Left lung (tissue), 14 donors: ENCODE measurements at places on chromosomes 2 and 18. TPM values are rescaled to one million over a fixed set of nuclear protein-coding genes. Genes with fewer than 3 reads are reported as not detected.

DNA sequence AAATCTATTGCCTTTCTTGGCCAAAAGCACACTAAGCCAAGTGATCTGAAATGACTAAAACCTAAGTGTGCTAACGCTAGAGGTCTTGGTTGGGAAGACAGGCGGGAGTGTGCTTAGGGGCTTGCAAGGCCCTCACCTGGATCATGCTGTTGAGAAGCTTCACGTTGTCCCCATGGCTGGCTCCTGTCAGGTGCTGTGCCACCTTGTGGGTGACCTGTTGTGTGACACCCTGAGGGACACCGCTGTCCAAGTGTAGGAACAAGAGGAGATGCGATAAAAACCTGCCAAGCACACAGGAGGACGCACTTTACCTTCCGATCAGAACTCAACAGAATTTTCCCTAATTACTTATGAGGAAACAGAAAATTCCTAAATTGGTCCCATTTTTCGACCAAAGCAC, 50.8 kb downstream of the EPG5 start:
- no peak for DNase-seq

DNA sequence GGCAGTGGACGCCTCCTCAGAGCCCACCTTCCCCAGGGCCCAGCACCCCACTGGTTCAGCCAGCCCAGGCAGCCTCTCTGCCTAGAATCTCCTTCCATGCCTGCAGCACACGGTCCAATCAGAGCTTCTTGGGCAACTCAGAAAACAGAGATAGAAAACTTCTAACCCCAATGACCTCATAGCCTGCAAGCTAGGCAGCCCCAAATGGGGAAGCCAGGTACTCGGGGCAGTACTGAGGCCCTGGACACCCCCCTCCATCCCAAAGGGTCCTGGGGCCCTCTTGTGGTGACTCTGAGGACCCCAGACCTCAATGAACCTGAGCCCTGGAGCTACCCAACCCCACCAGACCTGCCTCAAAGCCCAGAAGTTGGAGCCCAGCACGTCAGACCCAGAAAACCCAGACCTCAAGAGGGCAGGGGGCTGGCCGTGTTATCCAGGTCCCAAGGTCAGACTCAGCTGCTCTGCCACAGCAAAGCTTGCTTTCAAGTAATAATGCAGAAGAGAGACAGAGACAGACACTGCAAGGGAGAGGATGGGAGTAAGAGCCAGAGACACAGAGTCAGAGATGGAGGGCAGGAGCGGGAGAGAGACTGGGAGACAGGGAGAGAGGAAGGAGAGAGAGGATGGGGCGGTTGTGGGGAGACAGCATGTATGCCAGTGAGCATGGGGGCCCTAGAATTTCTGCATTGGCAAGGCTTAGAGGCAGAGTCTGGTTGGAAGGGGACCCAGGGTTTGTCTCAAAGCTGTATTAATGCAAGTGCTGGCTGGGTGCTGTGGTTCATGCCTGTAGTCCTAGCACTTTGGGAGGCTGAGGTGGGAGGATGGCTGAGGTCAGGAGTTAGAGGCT, 28.2 kb downstream of the SERTAD2 start:
- no peak for DNase-seq

DNA sequence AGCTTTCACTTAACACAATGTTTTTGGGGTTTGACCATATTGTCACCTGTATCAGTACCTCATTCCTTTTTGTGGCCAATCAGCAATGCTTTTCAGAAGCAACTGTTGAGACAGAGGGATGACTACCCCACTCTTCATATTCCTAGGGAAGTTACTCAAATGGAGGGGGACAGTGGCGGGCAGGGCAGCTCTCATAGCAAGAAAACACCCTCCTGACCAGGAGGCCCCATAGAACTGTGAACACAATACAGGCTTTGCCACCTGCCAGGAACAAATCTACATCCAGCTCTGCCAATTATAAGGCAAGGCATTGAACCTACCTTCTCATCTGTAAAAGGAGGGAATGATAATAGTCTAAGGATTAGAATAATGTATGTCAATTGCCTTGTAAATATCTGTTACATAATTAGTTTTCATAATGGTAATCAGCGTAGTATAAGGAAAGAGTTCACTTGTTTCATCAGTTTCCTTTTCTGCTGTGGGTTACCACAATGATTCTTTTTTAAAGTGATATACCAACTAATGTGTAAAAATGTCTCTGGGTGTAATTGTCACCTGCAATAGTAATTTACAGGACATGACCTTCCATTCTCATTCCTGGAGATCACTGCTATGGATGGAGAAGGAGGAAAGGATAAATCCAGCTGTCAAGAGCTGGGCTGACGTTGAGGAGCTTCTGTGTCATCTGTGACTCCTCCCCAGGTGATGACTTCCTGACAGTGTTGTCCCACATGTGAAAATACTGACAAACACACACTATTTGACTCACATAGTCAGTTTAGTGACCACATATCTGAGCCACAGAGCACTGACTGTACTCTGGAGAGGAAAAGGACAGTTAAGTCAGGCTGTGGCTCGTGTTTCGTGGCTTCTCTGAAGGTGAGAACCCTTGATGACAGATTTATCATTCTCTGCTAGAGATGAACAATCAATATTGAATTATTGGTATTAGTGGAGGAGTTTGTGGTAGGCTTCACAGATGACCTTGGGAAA, 13.5 kb downstream of the ALPK2 start:
- no peak for DNase-seq

DNA sequence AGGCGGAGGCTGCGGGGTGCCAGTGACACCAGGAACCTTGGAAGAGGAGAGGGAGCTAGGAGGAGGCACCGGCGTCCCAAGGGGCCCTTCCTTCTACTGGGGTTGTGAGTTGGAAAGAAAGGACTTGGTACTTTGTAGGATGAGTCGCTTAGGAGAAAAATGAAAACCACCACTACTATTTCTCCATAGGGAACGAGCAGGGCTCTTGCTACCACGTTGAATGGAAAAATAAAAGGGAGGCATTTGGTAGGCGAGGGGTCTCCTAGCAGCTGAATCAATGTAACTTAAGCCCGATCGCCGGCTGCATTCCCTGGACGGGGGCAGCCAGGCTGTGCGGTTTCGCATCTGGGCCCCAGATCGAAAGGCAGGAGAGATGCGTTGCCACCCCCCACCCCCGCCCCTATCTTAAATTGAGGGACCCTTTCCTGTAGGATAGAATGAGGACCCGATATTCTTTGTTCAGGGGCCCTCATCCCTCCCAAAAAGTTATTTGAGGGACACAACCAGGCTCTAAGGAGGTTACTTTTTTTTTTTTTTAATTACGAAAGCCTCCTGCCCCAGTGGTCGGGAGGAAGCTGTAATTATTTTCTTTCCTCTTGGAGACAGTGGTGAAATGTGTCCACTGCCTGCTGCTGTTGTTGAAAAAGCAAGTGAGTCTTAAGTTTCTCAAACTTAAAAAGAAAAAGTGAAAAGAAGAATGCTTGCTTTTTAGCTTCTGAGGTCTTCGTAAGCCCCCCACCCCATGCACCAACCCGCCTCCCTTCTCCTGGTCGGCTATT, 1.3 kb downstream of the IGFBP2 start:
- no peak for DNase-seq

GRCh38 chr18:54776282-54776977, 51.8 kb upstream of the RAB27B start:
- no peak for DNase-seq

GRCh38 chr2:95346231-95346737, 49.1 kb downstream of the KCNIP3 start:
- DNase-seq = peak; percentile 49

- DNase-seq = no peak
Observed at GRCh38 chr18:49847524-49847923, 34.2 kb upstream of the ACAA2 start.

GRCh38 chr18:6629635-6630140, 99.8 kb upstream of the ARHGAP28 start:
- DNase-seq = no peak

DNA sequence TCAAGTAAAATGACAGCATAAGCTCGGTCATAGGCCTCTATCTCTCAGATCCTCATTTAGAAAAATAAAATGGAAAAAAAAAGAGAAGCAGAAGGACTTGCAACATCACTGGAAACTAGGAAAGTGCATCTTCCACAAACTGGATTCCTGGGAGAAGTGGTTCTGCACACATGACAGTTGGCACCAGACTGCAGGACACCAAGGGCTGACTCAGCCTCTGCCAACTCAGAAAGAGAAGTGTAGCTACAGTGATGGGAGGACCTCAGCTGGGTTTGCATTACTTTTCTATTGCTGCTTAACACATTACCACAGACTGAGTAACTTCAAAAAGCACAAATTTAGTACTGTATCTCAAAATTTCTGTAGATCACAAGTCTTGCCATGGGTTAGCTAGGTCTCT, 409.5 kb upstream of the GCFC2 start:
- no peak for DNase-seq

DNA sequence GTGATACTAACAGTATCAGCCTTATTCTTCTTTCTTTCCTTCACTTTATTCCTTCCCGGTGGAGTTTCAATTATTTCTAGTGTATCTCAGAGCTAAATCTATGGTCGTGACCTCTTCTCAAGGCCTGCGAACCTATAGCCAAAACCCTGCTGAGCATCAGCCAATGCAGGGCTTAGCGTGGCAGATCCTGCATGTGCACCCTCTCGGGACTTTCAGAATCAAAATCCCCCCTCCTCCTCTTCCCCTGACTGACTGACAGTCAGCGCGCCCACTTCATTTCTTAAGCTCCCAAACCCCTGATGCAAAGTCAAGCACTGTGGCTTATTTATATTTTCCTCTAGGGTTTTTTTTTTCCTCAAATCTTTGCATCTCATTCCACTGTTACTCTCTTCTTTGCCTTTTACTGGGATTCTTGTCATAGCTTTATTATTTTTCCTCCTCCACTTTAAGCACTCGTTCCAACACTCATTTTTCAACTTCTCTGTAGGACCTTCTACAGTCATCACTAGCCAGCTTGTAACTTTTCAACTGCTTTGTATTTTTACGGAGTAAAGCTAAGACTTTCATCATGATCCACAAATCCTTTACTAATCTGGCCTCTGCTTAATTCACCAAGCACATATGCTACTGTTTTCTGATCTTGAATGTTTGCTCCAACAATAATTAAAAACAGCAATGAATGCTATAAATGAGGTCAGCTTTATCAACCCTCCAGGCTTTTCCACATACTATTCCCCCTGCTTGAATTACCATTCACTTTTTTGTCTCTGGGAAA, 896.5 kb upstream of the PIK3C3 start:
- DNase-seq = no peak

- DNase-seq = no peak
Observed at GRCh38 chr2:127283275-127283674, 10.7 kb downstream of the ERCC3 start.

DNA sequence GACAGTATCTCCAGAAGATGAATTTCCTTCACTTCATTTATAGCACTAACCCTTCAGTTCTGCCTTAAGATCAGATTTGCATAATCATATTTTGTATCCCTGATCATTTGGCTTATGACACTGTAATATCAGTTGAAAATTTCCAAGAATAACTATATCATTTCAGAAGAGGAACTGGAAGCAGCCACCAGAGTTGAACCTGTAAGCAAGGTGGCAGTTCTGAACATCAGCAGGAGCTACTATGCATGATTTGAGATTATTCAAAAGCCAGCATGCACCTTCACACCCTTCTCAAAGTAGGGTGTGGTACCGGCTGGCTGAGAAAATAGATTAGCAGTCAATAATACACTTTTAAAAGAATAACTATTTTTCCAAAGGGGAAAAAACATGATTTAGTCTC, 328.2 kb downstream of the DLGAP1 start:
- DNase-seq = no peak

- no peak for DNase-seq
Observed at GRCh38 chr18:25614168-25614567, 262.2 kb upstream of the ZNF521 start.

GRCh38 chr2:65655000-65655399, 222.6 kb upstream of the SPRED2 start:
- no peak for DNase-seq

- no peak for DNase-seq
Observed at GRCh38 chr2:157107877-157108276, 149.6 kb upstream of the GALNT5 start.

- no peak for DNase-seq
Observed at GRCh38 chr2:102110596-102111334, 31.8 kb upstream of the IL1R1 start.

GRCh38 chr2:224938651-224939182, 103.6 kb downstream of the DOCK10 start:
- no peak for DNase-seq

GRCh38 chr2:195622966-195623365, 34.1 kb upstream of the SLC39A10 start:
- no peak for DNase-seq

- no peak for DNase-seq
Observed at GRCh38 chr2:179349670-179350303, 85.2 kb upstream of the SESTD1 start.

GRCh38 chr2:7683196-7683595, 766.0 kb downstream of the RNF144A start:
- DNase-seq = no peak

Gene CYS1
- 18.8 TPM for polyA plus RNA-seq

Gene ZCCHC2
- polyA plus RNA-seq = 17.5 TPM

Gene VWA3B
- 1.7 TPM for polyA plus RNA-seq

Gene COLEC11
- polyA plus RNA-seq = 4.8 TPM

Gene GPR45
- not detected for polyA plus RNA-seq

Gene SRD5A2
- 0.65 TPM for polyA plus RNA-seq

Gene ELAC1
- 12.1 TPM for polyA plus RNA-seq

Gene ZEB2
- polyA plus RNA-seq = 228 TPM

Gene HOXD13
- polyA plus RNA-seq = not detected

Gene ELOA2
- 0.17 TPM for polyA plus RNA-seq

Gene HJURP
- 30.3 TPM for polyA plus RNA-seq

Gene CXCR4
- 45.3 TPM for polyA plus RNA-seq

Gene CEP76
- polyA plus RNA-seq = 9.5 TPM

Gene IL1R1
- polyA plus RNA-seq = 113 TPM

Gene NT5DC4
- polyA plus RNA-seq = not detected

Gene RFTN2
- polyA plus RNA-seq = 35.2 TPM
